ENCODE measurements at places on chromosomes 12 and 14. TPM values are rescaled to one million over a fixed set of nuclear protein-coding genes. Genes with fewer than 3 reads are reported as not detected.

DAO gene
- total RNA-seq: not detected

GARIN6 gene
- total RNA-seq: not detected

PRDM4 gene
- total RNA-seq: 23.1 TPM

FSCB gene
- not detected for total RNA-seq

C12orf60 gene
- 0.82 TPM for total RNA-seq

ABHD4 gene
- 89.9 TPM for total RNA-seq

C14orf180 gene
- not detected for total RNA-seq

OR6C3 gene
- total RNA-seq: not detected

SLC38A6 gene
- total RNA-seq: 45.7 TPM
